ENCODE measurements at places on chromosomes 4 and X.

DNA sequence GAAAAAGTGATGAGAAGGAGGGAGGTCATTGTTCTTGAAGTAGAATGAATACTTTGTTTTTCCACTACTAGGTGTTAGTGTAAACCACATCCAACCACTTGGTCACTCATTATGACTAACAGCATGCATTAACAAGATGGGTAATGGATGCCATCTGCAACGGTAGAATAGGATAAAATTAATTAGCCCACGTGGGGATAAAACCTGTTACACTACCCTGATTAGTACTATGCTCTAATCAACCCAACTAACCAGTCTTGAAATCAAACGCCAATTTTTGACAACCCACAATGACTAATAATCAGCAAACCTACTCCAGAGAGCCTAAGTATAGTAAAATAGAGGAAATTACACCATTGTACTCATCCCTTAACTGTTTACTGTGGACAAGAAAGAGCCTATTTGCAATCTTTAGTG lies 93.4 kb upstream of the MCF2 start:
- DNase-seq = no peak

- DNase-seq = no peak
Observed at GRCh38 chr4:67570537-67570936, 12.0 kb downstream of the STAP1 start.

GRCh38 chr4:3404546-3404945 lies 37.2 kb upstream of the HGFAC start:
- DNase-seq = no peak

DNA sequence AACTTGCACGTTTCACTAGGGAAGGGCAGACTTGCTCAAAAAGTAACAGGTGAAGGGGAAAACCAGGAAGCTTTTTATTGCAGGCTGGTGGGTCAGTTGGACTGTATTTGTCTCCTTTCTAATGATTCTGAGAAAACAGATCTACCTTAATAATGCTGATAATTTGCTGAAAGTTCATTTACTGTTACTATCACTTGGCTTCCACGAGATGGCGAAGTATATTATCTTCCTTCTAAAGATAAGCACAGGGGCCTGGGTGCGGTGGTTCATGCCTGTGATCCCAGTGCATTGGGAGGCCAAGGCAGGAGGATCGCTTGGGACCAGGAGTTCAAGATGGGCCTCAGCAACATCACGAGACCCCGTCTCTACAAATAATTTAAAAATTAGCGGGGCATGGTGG lies 16.4 kb downstream of the CCKAR start:
- DNase-seq = no peak

GRCh38 chr4:182242787-182243186 lies 415 bp upstream of the TENM3 start:
- DNase-seq = no peak

DNA sequence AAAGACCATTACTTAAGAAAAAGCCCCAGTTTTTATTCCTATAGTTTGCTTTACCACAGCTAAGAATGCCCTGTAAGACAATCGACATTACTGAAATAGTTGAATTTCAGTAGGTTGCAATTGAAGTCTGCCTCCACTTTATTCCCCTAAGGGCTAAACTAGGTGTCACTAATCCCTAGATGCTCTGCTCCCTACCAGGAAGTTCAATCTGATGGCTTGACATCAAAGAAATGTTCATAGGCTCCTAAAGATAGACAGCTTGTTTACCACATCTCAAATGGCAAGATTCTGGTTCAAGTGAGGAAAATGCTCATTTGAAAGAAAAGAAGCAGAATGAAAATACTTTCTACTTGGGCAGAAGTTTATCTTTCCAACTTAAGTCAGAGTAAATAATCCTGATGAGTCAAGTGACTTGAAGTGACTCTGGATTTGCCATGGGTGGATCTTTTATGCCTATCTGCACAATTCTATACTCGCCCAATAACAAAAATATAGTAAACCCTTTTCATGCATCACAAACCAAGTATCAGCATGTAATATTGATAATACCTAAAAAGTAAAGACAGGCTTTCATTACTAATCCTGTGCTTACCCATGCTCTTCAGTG lies 117.2 kb downstream of the SH3RF1 start:
- no peak for DNase-seq

GRCh38 chrX:42094218-42094617 lies 170.9 kb upstream of the CASK start:
- DNase-seq = no peak
